ENCODE measurements at places on chromosomes 11 and 22.
A peak's percentile ranks its signal among the peaks of the same experiment; 100 is the strongest.

DNA sequence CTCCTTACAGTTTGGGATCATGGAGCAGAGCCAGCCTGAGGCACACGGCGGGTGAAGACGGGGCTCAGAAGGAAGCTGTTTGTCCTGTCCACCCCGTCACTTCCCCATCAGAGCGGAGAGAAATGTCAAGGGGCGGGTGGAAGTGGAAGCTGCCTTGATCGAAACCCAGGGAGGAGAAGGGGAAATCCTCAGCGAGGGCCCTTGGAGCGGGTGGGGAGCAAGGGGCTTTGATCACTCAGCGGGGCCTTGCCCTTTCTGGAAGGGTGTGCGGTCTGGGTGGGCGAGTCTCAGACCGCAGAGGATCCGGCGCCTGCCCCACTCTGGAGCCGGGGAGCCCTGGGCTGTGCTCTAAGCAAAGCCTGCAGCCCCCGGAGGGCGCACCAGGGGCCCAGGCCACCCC, 320.4 kb downstream of the NTM start:
- DNase-seq: no peak

DNA sequence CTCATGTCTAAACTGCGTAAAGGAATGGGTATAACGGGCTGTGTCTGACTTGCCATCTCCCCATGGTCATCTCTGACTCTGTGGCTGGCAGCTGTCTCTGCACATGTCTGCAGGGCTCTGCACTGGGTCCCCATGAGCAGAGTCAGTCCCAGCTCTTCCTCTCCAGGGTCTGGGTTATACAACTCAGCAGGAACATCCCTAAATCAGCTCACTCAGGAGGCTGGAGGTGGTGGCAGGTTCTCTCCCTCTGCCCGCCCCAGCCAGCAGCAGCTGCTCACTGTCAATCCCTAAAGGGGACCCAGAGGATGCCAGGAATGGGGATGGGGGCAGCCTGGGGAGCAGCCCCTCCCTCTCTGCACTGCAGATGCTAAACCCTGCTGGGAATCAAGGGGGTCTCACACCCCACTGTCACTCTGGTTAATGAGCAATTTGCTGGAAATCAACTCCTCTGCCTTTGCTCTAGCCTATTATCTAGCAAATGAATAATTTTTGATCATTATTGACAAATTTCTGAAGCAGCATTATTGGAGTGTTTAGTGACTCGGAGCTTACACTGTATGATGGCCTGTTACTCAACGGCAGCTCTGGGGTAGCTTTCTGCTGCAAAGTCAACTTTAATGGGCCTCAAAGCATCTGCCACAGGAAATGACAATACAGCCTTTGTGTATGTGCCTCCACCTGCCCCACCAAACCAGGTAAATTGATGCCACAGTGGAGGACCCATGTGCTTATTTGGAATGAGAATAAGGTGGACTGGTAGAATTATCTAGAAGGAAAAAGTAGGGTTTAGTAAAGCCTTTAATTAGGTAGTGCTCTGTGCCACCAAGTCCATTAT, 55.7 kb upstream of the SHANK2 start:
- DNase-seq: peak; percentile 22

DNA sequence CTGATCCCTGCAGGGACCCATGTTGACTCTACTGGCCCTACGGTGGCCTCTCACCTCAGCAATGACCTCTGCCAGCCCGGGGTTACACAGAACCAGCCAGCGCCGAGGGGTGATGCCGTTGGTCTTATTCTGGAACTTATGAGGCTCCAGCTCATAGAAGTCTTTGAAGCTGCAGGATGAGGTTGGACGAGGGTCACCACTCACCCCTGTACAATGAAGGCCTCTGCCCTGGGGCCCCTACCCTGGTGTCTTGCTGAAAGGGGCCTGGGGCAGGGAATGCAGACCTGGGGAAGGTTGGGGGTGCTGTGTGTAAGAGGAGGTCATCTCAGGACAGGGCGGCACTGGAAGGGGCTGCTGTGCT, 6.8 kb downstream of the PYGM start:
- peak; percentile 72 for DNase-seq

DNA sequence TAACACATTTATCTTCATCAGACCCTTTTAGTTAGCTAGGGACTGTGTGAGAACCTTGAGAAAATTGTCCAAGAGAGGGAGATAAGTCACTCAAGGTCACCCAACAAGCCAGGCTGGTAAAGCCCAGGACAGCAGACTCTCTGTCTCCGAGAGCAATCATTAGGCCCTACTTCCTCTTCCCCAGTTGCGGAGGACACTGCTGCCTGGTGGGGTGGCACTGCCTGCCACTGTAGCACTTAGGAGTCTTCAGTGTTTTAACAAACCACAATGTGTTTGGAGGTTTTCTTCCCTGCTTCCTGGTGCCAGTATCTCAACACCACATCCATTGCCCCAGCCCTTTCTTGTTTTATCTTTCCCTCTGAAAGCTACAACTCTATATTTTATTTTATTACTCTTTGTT, 132.1 kb upstream of the LDLRAD3 start:
- DNase-seq: no peak

- DNase-seq: no peak
These were observed 1.1 kb downstream of the SPINDOC start for GRCh38 chr11:63814383-63814736.

DNA sequence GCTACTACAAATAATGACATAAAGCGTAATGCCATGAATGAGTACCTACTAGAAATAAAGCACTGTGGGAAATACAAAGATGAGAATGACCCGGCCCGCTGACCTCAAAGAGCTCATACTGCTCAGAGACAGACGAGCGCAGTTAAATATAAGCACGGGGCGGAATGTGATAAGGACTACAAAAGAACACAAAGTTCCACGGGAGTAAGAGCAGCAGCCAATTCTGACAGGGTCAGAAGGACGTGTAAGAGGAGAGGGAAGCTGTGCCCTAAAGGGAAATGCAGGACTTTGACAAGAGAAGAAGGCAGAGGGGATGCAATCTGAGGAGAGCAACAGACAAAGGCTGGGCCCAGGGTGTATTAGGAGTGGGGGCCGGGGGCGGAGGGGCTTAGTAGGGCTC, 314.6 kb downstream of the LARGE1 start:
- no peak for DNase-seq

DNA sequence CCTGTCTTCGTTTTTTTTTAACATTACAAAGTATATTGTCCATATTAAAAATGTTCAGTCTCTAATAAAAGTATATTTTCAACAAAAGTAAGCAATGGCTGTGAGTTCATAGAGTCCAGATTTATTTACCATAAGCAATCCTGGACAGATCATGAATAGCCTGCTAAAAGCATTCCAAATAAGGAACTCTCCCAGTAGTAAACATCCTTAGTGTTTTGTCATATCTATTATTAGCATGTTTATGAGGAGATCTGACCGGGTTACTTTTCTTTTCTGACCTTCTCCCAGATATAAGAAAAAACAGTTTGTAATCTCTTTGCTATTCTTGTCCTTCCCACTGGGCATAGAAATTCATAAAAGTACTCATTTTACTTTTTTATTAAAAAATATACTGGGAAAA, 403.9 kb upstream of the ANO3 start:
- DNase-seq: no peak
